Eye (tissue), 1 donor: ENCODE measurements at places on chromosomes 4 and X.
A peak's percentile ranks its signal among the peaks of the same experiment; 100 is the strongest.

GRCh38 chr4:86825511-86825910 lies 23.7 kb downstream of the SLC10A6 start:
- no peak for DNase-seq

DNA sequence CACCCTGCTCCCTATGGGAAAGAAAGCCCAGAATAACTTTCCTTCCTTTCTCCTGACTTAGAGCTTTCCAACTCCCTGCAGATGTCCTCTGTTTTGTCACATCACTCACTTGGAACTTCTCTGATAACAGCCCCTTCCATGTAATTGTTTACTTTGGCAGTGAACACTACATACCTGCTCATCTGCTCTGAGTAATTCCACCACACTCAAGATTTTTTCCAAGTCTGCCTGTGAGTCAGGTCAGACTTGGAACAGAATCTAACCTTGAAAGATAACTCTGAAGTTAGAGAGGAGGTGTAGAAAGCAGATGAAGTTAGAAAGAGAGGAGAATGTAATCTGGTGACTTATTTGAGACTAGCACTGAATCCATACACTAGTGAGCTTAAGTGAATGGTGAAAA lies 7.4 kb downstream of the MAGEB10 start:
- no peak for DNase-seq

GRCh38 chr4:7828011-7828720 lies 111.5 kb downstream of the AFAP1 start:
- peak; percentile 73 for DNase-seq

DNA sequence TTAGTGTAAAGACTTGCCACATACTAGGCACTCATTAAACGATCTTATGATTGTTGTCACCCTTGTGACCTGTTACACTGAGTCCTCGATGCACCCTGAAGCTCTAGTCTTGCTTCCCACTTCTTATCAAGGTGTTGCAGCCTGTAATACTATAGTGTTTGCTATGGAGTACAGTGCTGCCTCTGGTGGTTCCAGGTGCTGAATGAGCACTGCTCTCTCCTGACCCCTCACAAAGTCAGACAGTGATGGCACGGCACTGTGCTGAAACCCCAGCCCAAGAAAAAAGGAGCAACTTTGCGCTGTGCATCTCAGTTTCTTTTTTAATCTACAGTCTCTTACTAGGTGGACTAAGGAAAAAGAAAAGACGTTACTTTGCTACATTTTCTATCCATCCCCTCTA lies 106.3 kb downstream of the GC start:
- DNase-seq = no peak

- DNase-seq = no peak
Measured at GRCh38 chr4:161828061-161828460, 335.7 kb downstream of the FSTL5 start.

- DNase-seq = no peak
Measured at GRCh38 chr4:68592673-68593072, 16.6 kb upstream of the UGT2B17 start.

DNA sequence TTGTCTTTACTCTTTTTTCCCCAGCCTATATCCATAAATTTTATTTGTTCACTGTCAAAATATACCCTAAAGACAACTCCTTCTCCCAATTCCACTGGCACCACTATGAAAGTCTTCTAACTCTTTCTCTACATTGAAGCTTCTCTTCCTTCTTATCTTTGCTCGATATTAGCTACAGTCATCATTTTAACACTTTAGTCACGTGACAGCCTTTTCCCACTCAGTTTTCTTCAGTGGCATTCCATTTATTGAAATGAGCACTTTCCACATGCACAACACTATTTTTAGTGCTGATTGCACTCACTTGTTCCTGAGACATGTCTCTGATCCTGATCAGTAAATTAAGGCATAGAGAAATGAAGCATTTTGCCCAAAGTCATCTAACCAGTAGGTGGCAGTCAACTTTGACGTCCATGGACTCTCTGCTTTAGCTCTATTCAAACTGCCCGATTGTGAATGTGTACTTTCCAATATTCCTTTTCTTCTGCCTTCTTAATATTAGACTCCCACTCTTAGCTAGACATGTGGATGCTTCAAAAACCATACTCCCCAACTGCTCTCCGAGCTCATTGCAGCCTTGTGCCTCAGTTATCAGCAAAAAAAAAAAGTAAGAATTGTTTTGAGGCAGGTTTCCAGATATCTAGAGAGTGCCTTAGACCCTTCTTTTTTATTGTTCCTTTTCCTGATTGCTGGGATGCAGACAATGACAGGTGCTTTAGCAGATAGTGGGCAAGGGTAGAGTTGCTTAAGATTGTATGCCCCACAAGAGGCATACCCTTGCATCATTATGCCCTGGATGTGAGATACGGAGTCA lies 394.4 kb upstream of the ADGRL3 start:
- DNase-seq = peak; percentile 56

GRCh38 chr4:150176547-150176946 lies 98.3 kb downstream of the DCLK2 start:
- DNase-seq = peak; percentile 86

DNA sequence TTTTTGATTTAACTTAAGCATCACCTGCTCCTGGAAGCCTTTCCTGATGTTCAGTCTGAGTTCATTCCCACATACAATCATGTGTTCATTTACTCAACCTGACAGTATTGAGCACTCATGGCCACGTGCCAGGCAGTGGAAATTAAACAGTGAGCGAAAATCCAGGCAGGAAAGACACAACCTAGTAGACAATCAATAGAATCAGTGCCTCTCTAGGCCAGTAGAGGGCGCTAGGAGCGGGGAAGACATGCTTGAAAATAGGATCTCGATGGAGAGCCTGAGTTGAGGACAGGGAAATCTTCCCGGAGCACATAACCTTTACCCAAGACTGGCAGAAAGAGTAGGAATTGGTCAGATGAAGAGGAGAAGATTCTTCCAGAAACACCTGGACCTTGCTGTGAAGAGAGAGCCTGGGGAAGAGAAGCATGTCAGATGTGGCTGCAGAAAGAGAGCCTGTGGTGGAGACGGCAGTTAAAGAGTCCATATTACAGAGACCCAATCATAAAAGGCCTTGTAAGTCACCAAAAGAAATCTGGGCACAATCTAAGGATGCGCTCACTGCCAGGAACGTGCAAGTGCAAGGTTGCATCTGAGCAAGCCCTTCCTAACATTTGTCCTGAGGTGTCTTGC lies 103.5 kb downstream of the LDB2 start:
- peak; percentile 81 for DNase-seq

DNA sequence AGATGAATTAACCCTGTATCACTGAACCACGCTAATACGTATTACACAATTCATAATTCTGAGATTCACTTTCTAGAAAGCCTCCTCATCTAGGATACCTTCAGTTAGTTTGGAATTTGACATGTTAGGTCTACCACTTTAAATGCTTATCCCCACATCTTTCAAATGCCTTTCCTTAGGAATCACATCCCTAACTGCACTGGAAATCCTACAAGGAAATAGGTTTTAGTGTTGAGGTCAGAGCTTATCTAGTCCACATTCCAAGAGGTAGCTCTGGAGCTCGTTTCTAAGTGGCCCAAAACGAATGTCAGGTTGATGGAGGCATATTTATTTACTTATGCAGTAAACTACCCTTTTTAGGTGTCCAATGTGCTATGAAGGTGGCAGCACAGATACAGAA lies 18.0 kb downstream of the PDHA1 start:
- DNase-seq = no peak

DNA sequence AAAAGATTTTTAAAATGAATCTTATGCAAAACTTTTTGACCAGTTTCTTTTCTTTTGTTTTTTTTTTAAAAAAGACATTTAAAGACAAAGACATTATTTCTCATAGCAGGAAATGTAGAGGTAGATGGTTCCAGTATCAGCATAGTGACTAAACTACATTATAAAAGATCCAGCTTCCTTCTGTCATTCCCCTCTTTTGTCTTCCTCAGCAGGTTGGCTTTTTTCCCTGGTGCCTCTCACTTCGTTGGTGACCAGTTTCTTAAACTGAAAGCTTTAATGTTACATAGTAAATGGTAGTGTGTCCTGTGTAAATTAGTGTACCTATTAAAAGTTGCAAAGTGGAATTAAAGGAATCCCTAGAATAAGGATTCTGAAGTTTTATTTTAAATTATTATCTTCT lies 36.1 kb downstream of the DCK start:
- DNase-seq = no peak

- peak; percentile 73 for DNase-seq
Measured at GRCh38 chrX:39896951-39897740, 200.6 kb downstream of the BCOR start.

DNA sequence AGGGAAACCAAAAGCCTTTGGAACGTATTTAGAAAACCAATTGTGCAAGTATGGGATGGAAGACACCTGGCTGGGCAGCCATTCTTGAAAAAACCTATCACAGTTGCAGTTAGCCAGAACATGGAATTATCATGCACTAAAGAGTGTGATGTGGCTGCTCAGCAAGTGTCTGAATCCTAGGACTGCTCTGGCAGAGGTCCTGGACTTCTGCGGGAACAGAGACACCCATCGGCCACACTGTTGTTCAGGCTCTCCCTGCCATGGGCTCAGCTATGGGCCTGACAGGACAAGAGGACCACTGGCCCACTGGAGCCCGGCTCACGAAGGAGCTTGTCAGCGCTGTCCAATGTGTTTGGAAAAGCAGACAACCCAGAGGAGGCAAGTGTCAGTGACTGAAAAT lies 115.7 kb upstream of the GPC4 start:
- DNase-seq = no peak

- no peak for DNase-seq
Measured at GRCh38 chrX:15146515-15146914, 123.4 kb downstream of the ASB9 start.

DNA sequence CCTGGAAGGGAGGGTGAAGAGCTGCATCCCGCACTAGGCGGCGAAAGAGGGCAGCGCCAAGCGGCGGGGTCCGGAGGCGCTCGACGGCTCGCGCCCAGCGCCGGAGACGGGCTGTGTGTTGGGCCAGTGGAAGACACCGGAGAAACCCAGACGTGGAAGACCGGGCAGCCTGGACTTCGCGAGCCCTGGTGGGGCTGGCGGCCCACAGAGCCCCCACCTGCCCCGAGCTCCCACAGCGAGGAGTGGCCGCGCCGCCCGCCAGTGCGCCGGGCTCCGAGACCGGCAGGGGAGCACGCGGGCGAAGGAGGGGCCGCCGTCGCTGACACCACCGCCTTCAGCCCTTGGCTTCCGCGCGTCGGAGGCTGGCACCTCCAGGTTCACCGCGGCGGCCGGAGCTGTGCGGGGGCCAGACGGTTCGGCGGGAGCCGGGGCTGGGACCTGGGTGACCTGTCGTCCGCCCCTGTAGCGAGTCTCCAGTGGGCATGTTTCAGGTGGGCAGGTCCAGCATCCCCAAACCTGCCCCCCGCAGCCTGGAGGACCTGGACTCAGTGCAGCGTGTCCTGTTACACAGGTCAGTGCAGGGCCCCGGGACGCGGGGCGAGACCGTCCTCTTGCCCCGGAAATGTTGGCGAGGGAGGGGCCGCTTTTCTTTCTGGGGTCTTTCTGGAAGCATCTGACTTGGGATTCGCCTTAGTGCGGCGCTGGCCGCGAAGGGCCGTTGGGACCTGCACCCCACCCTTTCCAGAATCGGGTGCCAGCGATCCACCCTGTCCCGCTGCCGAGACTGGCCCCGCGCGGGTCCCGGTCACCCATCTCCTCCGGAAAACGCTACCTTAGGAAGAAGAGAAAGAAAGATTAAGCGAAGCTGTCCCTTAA lies 9.6 kb upstream of the INTU start:
- peak; percentile 83 for DNase-seq

DNA sequence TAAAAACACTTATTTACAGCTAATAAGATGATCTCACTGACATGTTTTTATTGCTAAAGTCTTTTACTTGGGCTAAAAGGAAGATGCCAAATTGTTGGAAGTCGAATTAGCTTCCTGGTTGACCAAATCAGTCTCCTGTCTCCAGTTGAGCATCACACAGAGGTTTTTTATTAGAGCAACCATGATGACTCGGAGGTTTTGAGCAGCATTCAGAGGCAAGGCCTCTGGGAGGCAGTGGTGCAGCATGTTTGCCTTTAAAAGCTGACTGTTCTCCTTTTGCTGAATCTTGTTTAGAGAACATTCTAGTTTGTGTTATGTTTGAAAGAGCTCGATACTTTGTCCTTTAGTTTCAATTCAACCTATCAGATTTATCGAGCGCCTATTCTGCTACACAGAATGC lies 2.1 kb downstream of the UCHL1 start:
- peak; percentile 71 for DNase-seq

GRCh38 chr4:67465763-67466052 lies 79.6 kb downstream of the CENPC start:
- DNase-seq = no peak

DNA sequence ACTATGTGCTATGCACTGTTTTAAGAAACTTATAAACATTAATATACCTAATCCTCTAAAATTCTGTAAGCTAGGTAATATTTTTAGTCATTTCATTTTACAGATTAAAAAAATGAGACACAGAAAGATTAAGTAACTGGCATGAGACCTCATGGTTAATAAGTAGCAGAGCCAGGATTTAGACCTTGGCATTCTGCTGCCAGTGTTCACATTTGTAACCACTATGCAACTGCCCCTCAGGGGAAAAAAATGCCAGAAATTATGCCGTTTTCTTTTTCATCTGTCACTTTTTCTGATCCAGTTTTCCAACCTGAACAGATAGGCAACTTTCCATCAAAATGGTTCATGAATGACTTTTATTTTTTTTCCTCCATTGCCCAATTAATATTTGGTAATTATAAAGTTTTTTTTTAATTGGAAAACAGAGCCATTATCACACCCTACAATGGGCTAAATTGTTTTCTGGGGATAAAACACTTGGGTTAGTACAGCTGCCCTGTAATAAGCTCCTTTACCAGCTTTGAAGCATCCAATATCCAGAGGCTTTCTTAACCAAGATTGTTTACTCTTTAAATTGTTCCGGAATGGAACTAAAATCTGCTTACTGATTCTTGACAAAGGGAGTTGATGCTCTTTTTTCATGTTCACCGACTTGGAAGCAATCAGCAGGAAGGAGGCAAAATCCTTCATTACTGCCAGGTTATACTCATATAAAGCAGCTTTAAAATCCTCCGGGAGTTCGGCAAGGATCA lies 56.4 kb upstream of the DDX60 start:
- DNase-seq = peak; percentile 15

DNA sequence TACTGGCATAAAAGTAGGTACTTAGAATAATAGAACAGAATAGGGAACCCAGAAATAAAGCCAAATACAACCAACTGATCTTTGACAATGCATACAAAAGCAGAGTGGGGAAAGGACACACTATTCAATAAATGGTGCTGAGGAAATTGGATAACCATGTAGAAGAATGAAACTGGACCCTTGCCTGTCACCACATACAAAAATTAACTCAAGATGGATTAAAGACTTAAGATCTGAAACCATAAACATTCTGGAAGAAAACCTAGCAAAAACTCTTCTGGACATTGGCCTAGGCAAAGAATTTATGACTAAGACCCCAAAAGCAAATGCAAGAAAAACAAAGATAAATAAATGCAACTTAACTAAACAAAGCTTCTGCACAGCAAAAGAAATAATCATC lies 45.6 kb downstream of the ARFIP1 start:
- no peak for DNase-seq

DNA sequence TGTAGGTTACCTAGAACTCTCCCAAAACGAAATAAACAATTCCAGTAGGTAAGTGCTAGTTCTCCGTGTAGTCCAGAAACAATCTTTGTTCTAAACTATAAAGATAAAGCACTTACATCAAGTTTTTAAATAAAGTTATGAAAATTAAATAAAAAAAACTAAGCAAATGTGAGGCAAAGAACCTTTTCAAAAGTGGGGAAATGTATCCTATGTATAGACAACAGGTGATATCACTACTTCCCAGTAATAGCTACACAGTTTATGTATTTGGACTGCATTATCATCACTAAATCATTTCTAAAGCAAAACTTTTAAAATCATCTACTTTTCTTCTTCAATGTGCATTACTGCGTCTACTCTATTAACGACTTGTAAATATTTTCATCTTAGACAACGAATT lies 2.0 kb downstream of the YTHDC1 start:
- no peak for DNase-seq
